ENCODE measurements at places on chromosomes 1 and 21.

- peak; percentile 56 for DNase-seq
These were observed 79.5 kb downstream of the BEND5 start for GRCh38 chr1:48697066-48697707.

GRCh38 chr1:67273591-67273990 is 34.1 kb upstream of the IL12RB2 start:
- no peak for DNase-seq

DNA sequence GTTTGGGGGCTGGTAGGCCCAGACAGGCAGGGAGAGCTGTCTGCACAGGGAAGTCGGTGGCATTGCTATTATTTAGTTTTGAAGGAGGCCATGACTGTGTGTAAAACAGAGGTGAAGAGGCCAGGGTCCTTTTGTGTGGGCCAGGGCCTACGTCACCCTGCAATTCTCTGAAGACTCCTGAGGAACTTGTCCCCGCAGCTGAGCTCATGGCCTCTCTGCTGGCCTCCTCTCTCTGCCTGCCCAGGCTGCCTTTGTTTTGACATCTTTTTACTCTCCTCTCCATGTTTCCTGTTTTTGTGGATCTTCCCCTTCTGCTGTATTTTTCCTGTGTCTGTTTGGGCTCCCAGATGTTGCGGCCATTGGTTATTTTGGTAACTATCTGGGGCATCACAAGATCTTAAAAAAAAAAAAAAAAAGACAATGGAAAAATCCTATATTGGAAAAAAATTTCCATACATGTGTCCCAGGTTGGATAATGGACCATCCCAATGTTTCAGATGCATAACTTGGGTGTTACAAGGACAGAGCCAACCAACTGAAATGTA is 280.7 kb downstream of the RPS6KC1 start:
- DNase-seq: no peak

- no peak for DNase-seq
These were observed 42.9 kb downstream of the TNNT2 start for GRCh38 chr1:201334325-201335173.

DNA sequence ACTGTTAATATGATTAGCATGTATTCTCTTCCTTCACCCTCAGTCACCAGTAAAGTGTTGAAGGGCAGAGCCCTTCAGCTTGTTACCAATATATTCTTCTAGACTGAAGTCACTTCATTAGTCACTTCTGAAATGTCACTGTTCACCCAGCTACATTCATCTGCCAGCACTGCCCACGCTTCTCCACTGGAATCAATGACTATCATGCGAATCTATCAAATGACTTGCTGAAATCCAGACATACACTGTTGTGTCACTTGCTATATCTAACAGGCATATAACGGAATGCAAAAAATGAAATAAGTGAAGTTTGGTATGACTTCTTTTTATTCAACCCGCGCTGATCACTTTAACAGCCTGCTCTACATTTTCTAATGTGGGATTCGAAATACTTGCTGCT is 16.1 kb downstream of the FH start:
- DNase-seq: no peak

GRCh38 chr1:47631411-47631995 is 193.7 kb downstream of the FOXD2 start:
- no peak for DNase-seq

- DNase-seq: no peak
These were observed 415.8 kb downstream of the SETD4 start for GRCh38 chr21:35644523-35644922.

DNA sequence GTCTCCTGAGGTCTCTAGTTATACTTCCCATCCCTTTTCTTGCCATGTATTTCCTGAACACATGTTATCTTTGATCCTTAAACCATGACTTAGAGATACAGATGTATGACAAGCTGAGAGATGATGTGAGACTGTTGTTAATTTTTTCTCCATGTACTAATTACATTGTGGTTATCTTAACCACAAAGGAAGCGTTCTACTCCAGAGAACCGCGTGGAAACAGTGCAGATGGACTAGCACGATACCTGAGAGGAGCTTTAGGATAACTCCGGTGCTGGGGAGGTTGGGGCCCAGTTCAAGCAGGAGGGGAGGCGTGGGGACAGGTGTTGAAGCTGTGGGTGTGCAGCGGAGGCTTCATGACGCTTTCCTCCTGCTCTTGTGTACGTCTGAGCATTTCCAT is 17.5 kb downstream of the PDE9A start:
- DNase-seq: no peak

GRCh38 chr1:178603926-178604325 is 91.0 kb downstream of the TEX35 start:
- DNase-seq: no peak

DNA sequence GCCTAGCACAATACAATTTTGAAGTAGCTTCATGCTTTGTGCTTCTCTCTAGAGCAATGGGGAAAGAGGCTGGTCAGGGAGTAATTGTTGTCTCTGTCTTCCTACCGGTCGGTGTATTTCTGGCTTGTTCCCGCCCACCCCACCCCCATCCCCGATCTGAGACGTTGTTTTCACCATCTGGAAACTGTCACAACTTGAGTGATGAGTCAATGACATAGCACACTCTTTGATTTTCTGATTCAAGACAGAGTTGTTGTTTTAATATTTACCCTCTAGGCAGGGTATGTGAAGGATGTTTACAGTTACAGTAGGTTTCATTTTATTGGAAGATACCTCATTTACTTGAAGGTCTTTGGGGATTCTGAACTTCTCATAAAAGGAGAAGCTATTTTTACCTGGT is 7.0 kb downstream of the IL12RB2 start:
- no peak for DNase-seq

DNA sequence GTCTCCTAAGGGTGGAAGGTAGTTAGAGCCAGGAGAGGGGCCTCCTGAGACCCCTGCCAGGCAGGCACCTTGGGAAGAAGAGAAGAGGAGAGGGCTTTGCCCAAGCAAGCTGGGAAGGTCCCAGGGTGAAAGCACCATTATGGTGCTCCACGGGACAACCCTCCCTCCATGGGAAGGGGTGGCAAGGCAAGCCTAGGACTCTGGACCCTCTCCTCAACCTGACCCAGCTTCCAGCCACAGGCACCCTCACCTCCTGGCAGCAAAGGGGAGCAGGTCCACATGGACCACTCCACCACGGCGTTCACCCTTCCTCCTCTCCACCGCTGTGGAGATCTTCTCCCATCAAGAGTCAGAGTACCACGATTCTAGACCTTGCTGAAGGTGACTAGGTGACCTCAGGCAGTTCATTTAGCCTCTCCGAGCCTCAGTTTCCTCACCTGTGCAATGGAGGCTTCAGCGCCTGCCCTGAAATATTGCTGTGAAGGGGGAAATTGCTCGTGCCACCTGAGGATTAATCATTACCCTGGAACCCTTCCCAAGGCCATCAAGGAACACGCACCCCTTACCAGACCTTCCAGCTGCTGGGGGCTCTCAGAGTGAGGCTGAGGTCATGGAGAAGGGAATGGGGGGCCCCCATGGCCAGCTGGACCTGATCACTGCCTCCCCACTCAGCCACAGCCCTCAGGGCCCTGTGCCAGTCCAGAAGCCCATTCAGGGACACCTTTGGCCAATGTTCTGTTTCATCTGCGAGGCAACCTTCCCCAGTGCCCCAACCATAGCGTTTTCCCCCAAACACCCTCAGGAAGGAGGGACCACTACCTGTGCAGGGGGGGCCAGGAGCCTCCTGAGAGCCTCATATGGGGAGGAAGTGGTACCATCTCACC is 1.6 kb downstream of the RAP1GAP start:
- no peak for DNase-seq

GRCh38 chr1:224080115-224080774 is 33.7 kb upstream of the FBXO28 start:
- no peak for DNase-seq

GRCh38 chr1:201656311-201657032 is 117.5 kb downstream of the NAV1 start:
- peak; percentile 89 for DNase-seq

GRCh38 chr1:11198851-11199594 is 9.9 kb downstream of the ANGPTL7 start:
- no peak for DNase-seq

DNA sequence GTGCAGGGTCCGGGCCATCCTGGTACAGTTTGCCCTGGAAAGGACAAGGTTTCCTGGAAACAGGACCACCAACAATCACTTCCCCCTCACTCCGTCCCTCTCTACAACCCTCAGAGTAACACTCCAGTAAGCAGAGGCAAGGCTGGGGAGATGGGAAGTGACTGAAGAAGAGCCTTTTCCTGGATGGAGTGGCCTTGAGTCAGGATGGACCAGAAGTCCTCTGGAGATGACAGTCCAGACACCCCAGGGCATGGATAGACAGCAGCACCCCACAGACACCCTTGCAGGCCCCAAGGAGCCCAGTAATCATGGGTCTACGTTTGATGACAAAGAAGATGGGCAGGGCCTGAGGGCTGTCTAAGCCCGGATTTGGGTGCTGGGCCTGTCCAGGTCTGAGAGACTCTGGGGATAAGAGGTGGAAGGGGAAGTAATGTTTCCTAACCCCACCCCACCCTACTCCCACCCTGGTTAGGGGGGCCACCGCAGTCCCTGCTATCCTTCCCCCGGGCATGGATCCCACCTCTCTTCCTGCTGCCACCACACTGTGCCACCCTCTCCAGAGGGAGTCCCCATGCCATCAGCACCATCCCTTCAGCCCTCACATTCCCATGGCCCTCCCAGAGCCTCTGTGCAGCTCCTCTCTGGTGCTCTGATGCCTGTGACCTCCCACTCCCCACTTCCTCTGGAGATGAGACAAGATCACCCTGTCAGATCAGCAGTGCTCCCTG is 7.2 kb upstream of the S100A8 start:
- DNase-seq: no peak

DNA sequence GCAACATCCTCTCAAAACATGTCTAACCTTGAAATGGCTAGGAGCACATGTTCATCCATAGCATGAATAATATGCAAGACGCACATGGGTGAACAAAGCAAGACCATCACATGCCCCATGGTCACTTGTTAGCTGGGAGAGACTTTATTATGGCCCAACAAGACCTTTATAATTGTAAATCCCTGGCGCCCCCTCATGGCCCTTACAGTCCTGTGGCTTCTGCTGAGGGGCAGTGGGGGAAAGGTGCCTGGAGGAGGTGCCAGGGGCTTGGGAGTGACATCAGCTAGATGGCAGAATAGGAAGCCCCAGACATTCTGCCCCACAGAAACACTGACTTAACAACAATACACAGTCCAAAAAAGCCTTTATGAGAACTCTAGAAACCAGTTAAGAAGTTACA is 51.7 kb downstream of the CSMD2 start:
- DNase-seq: no peak

DNA sequence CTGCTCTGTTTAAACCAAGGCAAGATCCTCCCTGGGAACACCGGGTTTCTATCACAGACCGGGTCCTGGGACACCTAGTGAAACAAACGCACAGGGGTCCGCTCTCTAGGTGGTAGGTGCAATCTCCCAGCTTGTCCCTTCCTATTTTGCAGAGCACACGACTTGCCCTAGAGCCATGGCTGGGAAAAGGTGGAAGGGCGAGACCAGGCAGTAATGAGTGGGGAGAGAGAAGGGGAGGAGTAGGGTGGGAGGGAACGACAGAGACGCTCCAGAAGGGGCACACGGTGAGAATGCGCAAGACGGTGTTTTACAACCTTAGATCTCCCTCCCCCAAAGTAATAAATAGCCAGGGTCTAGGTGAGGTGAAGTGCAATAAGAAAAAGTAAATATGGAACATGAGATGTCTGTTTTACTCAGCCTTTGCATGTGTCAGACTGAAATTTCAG is 9.3 kb upstream of the ARHGAP29 start:
- no peak for DNase-seq

GRCh38 chr1:207832796-207833195 is 78.1 kb downstream of the CD34 start:
- no peak for DNase-seq

DNA sequence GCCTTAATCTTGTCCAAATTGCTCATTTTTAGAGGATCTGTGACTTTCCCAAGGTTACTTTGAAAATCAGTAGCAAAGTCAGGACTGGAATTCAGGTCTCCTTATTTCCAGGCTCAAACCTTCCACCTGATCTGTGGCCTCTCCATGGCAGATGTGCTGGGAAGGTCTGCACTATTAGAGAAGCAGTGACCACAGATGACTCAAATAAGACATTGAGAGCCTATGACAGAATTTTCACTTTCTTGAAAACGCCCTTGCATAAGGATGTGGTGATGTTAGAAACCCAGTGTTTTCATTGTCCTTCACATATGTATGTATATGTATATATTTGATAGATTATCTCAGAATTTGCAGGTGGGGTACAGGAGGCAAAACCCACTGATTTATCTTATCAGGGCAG is 45.3 kb downstream of the TTC39A start:
- no peak for DNase-seq

DNA sequence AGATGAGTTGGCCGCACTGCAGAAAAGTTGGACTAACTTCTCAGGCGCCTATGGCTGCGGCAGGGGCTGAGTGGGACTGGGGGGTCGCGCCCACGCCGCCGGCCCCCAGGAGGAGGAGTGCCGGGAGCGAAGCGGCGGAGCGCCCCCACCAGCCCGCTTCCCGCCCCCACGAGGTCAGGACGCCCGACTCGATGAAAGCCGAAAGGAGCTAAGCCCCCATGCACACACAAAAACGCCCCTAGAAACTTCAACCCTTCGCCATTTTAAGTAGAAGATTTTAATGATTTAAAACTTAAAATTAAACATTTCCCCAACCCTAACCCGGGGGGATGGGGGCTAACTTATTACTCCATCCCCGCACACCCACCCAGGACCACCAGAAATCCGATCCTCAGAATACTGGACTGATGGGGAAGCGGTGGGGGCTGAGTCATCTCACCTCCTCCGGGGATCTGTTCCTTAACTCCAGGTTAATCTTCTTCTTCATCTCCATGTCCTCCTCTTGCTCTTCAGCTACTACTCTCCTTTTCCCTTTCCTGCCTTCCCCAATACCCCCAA is 539 bp downstream of the ANP32E start:
- no peak for DNase-seq

- no peak for DNase-seq
These were observed 1152.0 kb upstream of the B3GALT2 start for GRCh38 chr1:194338241-194338948.

DNA sequence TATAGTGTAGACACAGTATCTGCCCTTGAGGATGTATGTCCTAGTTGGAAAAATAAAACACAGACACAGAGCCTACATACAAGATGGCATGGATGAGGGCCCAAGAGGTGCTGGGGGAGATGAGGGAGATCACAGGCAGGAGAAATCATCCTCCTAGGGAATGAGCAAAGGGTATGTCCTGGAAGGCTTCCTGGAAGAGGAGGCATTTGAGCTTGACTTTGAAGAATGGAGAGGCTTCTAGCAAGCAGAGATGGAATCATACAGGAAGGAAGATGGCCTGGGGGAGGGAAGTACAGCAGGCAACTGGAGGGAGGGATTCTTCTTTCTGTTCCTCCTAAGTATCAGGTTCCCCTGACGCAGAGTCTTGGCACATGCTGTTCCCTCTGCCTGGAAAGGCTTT is 103.3 kb downstream of the LACTBL1 start:
- DNase-seq: no peak

- DNase-seq: peak; percentile 51
These were observed 896.3 kb downstream of the TTLL7 start for GRCh38 chr1:83102630-83103071.

DNA sequence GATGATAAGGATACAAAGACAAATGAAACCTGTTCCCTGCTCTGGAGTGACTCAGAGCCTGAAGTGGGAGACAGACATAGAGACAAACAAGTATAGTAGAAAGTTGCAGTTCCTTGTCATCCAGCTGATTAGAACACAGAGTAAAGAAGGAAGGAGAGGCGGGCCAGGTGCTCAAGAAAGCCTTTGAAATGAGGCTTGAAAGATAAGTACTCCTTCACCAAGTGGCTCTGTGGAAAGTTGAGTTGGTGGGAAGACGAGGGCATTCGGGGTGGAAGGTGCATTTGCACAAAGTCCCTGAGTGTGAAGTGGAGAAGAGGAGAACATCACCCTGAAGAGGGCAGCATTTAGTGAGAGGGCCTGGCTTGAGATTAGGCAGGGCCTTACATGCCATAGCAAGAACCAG is 17.0 kb downstream of the MARK1 start:
- DNase-seq: no peak
